GM23338 (cell line): ENCODE measurements at places on chromosomes 7 and 10. TPM values are rescaled to one million over a fixed set of nuclear protein-coding genes. Genes with fewer than 3 reads are reported as not detected.

GRCh38 chr7:156474241-156474743 lies 166.3 kb upstream of the RNF32 start:
- H3K27ac ChIP-seq, result no peak overlapping the region
- no peaks in the 10 kb centered on the region for H3K4me1 ChIP-seq
- no peak for DNase-seq
- H3K36me3 ChIP-seq, result no peaks in the 10 kb centered on the region
- no peaks in the 10 kb centered on the region for H3K27me3 ChIP-seq

The PPA1 gene
- 135 and 178 TPM in 2 replicates for total RNA-seq

GRCh38 chr7:22429386-22429785 lies 70.6 kb downstream of the STEAP1B start:
- no peak overlapping the region for H3K4me3 ChIP-seq
- no peak overlapping the region for H3K27ac ChIP-seq
- peaks cover 24% of the 10 kb centered on the region for H3K4me1 ChIP-seq
- no peaks in the 10 kb centered on the region for H3K36me3 ChIP-seq
- H3K27me3 ChIP-seq, result no peaks in the 10 kb centered on the region

The FANK1 gene
- total RNA-seq, result 0.69 TPM in 1 of 2 replicates, not detected in the other

DNA sequence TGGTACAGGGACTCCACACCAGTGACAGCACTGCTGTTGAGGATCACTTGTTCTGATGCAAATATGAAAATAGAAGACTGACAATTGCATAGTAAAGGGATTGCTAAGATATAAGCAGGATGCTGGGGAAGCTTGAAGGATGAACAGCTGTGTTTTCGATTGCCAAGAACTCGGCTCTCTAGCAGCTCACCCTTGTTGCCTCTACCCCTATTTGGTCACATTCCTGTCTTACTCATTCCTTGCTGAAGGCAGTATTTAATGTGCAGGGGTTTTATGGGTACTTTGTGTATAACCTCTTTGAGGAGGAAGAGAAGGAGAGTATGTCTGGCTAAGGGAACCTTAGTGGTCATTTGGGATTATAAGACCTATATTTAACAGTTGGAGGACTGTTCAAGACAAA lies 218.8 kb downstream of the AUTS2 start:
- H3K4me1 ChIP-seq, result peaks cover 35% of the 10 kb centered on the region
- H3K27ac ChIP-seq, result no peak overlapping the region
- DNase-seq, result no peak
- no peaks in the 10 kb centered on the region for H3K36me3 ChIP-seq
- no peak overlapping the region for H3K4me3 ChIP-seq

DNA sequence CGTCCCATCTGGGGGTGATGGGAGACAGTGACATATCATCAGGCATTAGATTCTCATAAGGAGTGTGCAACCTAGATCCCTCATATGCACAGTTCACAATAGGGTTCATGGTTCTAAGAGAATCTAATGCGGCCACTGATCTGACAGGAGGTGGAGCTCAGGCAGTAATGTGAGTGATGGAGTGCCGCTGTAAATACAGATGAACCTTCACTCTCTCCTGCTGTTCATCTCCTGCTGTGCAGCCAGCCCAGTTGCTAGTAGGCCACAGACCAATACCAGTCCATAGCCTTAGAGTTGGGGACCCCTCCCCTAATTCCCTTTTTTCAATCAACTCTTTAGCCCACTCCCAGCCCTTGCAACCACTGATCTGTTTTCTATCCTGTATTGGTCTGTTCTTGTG lies 581.1 kb upstream of the AUTS2 start:
- H3K36me3 ChIP-seq, result no peaks in the 10 kb centered on the region
- H3K4me3 ChIP-seq, result no peak overlapping the region
- H3K27ac ChIP-seq, result no peak overlapping the region
- no peaks in the 10 kb centered on the region for H3K27me3 ChIP-seq
- DNase-seq, result no peak
- no peaks in the 10 kb centered on the region for H3K4me1 ChIP-seq

The SSC4D gene
- 11.4 and 12.7 TPM in 2 replicates for total RNA-seq

DNA sequence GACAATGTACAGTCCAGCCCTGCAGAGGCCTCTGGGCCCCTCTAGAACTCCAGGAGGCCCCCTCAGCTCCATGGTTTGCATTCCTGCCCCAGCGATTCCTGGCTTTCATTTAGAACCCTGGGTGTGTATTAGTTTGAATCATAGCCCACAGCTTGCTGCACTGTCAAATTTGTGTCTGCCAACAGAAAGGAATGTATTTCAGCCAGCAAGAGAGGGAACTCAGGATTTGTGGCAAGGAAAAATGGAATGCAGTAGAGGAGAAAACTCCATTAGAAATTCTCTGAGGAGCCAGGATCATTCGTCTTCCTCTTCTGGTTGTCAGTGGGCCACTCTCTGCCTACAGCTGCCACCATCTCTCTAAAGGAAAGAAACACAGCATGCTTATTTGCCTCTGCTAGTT lies 27.9 kb upstream of the WDR11 start:
- no peaks in the 10 kb centered on the region for H3K27me3 ChIP-seq
- H3K4me1 ChIP-seq, result peaks cover 19% of the 10 kb centered on the region; the same call in 1 of the 2 replicates
- no peak overlapping the region for H3K27ac ChIP-seq
- no peak for DNase-seq
- H3K4me3 ChIP-seq, result no peak overlapping the region

The PKD1L1 gene
- 0.03 and 0.16 TPM in 2 replicates for total RNA-seq

- peaks cover 5% of the 10 kb centered on the region for H3K4me1 ChIP-seq
- H3K36me3 ChIP-seq, result peaks cover 19% of the 10 kb centered on the region
- no peak for DNase-seq
Measured at GRCh38 chr7:22958742-22959141, 55.2 kb downstream of the HYCC1 start.
